Cerebellar nuclear complex (tissue), 1 donor: ENCODE measurements at places on chromosomes 1 and 21.

GRCh38 chr1:211609120-211610024, 30.4 kb upstream of the SLC30A1 start:
- no peak for DNase-seq

DNA sequence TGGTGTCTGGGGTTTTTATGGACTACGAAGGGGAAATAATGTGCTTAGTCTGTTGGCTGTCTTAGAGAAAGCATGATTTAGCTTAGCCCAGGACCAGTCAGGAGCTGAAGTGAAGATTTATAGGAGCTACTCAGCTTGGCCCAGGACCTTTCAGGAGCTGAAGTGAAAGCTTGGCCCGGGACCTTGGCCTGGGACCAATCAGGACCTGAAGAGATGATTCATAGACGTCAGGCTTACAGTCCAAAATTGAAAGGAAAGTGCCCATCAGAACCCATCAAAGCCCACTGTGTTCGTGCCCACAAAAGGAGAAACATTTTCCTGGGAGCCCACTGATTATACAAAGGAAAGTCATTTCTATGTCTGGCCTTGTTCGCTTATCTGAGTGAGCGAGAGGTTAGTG, 35.6 kb downstream of the MSTO1 start:
- no peak for DNase-seq

GRCh38 chr1:175409938-175410337, 217.4 kb upstream of the KIAA0040 start:
- DNase-seq, result no peak

- no peak for DNase-seq
Observed at GRCh38 chr1:113416496-113416895, 26.2 kb downstream of the MAGI3 start.

DNA sequence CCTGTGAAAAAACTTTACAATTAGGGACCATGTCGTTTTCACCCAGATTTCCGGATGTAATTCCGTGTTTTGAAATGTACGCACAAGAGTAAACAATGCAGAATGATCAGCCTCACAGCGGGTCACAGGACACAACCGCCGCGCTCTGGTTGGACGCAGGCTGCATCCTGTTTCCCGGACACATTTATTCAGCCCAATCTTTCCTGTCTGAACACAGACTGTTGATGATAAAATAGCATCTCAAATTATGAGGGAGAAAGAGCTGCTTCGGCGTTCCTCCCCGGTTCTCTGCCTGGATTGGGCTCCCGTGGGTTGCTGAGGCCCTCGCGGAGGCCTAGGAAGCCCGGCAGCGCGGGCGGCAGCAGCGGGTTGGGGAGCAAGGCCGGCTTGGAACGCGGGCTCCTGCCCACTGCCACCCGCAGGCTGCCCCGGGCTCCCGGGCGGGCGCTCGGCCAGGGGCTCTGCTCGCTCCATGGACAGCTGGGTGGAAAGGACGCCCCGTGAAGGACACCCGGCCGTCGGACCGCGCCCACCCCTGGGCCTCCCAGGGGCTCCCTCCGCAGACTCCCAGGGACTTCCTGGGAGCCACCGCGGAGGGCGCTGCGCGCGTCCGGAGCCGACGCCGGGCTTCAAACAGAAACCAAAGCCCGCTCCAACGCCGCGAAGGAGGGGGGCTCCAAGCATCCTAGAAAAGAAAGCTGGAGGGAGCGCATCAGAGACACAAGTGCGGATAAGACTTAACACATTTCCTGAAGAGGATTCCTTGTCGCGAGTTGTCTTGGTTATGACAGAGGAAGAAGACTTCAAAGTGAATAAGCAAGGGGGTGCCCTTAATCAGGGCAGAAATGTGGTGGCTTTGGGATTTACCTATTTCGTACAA, 122.3 kb downstream of the ESRRG start:
- DNase-seq, result no peak

DNA sequence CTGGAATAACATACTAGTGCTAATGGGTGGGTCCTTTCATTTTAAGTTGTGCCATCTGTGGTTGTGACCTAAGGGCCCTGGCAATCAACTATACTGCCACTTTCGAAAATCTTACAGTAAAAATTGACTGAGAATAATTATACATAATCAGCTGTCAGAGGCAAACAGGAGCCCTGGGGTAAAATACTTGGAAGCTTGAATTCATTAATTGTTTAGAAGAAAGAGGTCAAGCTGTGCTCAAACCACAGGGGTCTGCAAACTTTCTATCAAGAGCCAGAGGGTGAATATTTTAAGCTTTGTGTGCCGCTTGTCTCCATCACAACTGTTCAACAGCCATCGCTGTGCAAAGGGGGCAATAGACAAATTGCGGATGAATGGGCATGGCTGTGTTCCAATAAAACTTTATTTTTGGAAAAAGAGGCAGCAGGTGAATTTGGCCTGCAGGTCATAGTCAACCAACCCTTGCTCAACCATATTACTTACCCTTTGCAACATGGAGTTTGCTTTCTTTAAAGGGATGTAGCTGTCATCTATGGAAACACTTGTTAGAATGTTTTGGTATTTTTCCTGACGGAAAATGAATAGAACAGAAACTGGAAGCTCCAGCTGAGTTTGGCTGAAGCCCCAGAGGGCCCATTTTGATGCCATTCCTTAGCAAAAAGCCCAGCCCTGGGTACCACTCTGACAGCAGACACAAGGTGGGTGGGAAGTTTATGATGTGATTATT, 35.7 kb upstream of the USP1 start:
- DNase-seq, result no peak

DNA sequence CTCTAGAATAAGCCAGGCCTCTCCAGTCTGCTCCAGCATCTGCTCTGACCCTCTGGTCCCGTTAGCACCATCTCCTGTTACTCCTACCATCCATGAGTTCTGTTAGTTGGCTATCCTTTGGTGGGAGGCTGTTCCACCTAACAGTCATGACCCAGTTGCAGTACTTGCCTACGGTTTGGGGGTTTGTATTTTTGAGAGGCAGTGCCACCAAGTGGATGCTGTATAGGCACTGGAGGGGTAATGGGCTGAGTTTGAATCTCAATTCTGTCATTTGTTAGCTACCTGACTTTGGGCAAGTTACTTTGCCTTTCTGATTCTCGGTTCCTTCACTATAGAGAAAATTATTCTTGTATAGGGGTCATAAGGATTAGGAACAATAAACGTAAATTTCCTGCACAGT, 12.1 kb upstream of the C8B start:
- DNase-seq, result no peak

GRCh38 chr1:207346513-207346912, 25.0 kb downstream of the CD55 start:
- DNase-seq, result no peak

- DNase-seq, result no peak
Observed at GRCh38 chr1:42453386-42453785, 2.4 kb downstream of the ZMYND12 start.

DNA sequence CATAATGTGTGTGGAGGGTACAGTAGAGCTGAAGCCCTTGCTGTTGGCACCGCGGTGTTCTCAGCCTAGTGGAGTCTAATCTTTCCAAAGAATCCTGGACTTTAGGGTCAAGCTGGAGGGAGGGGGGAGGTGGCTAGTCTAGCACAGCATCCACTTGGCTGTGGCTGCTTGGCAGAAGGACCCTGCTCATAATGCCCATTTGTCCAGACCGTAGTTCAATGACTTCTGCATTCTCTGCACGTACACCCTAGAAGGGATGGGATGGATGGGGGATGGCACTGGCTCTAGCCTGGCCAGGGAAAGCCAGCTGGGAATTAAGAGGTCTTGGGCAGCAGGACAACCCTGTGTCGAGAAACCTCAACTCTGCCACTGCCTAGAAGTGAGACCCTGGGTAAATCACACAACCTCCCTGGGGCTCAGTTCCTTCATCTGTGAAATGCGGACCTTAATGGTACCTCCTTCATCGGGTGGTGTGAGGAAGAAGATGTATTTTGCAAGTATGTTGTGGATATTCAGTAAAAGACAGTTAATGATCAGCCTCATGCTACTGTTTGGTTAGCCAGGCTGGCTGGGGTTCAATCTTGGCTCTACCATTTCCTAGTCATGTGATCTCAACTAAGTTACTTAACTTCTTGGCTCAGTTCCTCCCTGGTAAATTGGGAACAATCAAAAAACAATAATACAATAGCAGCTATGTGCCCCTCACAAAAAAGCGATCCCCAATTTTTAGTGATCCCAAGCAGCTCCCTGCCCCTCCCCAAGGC, 27.2 kb upstream of the CLIC4 start:
- no peak for DNase-seq

DNA sequence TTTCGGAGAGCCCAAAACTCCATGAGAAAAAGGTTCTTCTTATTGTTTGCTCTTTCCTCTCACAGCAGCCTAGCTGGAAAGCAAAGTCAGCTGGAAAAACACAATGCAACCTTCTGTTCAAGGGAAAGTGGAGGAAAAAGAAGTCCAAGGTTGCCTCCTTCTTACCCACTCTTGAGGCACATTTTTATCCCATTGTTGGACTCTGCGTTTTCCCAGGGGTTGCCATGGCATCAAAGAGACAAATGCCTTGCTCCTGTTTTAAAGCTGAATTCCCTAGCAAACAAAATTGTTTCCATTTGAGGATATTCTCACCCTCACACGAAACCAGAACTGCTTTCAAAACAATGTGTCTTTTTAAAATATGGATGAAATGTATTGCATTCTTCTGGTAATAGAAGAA, 45.1 kb upstream of the PALMD start:
- no peak for DNase-seq

GRCh38 chr1:171969813-171970212, 128.5 kb downstream of the DNM3 start:
- no peak for DNase-seq

DNA sequence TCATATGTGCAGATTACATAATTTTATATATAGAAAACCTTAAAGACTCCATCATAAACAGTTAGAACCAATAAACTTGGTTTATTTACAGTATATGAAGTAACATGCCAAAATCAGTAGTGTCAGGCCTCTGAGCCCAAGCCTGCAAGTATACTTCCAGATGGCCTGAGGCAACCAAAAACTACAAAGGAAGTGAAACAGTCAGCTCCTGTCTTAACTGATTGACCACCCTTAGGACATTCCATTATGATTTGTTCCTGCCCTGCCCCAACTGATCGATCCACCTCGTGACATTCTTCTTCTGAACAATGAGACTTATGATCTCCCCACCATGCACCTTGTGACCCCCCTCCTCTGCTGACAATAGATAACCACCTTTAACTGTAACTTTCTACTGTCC, 630.3 kb downstream of the AMY1C start:
- DNase-seq, result no peak
